ENCODE measurements at places on chromosomes 4 and X.

DNA sequence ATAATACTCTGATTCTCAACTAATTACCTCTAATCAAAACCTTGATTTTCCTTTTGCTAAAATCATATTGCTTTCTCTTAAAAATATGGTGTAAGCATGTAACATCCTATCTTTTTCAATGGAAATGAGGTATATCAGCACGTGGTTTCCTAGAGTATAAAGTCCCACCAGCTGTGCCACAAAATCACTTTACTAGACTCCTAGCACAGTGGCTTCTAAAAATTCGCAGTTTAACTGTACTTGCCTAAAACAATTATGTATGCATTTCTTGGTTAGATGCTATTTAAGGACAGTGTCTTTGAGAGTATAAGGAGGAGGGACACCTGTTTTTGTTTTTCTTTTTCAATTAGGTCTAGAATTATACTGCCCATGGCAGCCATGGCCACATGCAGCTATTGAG is 62.8 kb downstream of the GK start:
- no peak for DNase-seq

- DNase-seq: no peak
These were observed 262.6 kb downstream of the GPC3 start for GRCh38 chrX:133722756-133723155.

DNA sequence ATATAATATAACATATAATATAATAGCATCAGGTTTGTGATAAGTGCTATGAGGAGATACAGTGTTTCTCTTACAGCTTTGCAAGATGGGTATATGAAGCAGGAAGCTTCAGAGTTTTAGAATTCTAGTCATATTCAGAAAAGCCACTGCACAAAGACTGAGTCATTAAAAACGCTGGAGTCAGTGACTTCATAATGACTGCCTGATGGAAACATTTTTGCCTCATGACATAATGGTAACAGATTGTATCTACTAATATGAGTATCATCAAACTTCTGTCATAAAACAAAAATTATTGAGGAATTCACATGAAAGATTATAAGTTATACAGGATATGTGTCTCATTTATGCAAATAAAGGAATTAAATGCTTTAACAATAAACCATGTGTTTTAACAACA is 46.8 kb downstream of the EPHA5 start:
- DNase-seq: peak; percentile 94

DNA sequence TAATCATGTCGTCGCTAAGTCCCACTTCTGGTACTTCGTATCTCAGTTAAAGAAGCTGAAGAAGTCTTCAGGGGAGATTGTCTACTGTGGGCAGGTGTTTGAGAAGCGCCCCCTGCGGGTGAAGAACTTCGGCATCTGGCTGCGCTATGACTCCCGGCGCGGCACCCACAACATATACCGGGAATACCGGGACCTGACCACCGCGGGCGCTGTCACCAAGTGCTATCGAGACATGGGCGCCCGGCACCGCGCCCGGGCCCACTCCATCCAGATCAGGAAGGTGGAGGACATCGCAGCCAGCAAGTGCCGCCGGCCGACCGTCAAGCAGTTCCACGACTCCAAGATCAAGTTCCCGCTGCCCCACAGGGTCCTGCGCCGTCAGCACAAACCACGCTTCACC is 11.3 kb downstream of the PNCK start:
- peak; percentile 22 for DNase-seq

DNA sequence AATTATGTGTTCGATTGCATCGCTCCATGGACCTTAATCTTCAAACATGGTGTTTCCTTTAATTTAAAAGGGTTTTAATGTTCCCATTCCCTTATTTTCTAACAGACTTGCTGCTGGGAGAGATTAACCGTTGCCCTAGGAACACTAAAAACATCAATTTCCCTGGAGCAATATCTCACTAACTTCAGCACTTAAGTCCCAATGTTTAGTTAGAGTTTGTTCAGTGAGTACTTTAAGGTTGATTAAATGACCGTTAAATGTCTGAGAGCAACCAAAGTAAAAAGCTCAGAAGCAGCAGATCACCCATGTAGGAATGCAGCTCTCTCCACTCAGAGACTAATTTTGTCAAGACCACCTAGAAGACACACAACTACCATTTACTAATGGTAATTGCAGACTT is 111.2 kb upstream of the PDE5A start:
- DNase-seq: no peak

DNA sequence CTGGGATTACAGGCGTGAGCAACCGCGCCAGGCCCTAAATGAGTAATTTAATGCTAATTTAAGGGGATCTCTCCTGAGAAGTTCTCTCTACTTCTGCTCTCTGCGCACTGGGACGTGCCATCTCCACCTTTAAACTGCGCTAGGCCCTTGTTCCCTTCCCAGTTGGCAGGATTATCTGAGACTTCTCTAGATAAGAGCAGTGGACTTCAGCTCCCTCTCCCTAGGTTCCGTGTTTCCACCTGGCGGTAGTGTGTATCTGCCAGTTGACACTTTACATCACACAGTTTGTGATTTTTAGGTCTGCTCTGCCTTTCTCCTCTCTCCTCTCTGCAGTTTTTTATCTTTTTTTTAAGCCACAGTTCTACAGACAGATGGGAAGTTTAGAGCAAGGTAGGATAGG is 40.2 kb downstream of the ARHGAP10 start:
- no peak for DNase-seq

- no peak for DNase-seq
These were observed 8.6 kb downstream of the LCORL start for GRCh38 chr4:18012807-18013462.

GRCh38 chrX:154436374-154436982 is 476 bp upstream of the GDI1 start:
- peak; percentile 54 for DNase-seq

DNA sequence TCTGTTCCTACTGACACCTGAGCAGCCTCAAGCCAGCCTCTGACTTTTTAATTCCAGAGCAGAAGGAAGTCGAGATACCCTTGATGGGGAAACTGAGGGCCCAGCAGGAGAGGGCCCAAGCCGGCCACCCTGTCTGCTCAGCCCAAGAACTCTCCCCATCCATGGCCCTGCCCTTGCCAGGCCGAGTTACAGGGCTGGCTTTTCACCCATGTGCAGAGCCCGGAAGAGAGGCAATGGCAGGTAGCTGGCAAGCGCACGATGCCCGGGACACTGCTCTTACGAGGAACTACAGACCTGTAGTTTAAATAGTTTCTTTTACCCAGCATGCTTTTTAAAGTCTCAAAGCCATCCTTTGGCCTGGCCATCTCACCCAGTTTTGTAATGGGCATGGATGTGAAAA is 79.9 kb downstream of the MTMR1 start:
- no peak for DNase-seq

- no peak for DNase-seq
These were observed 2.0 kb downstream of the GAK start for GRCh38 chr4:930028-930551.

GRCh38 chrX:68307769-68308168 is 125.5 kb downstream of the OPHN1 start:
- DNase-seq: peak; percentile 62

DNA sequence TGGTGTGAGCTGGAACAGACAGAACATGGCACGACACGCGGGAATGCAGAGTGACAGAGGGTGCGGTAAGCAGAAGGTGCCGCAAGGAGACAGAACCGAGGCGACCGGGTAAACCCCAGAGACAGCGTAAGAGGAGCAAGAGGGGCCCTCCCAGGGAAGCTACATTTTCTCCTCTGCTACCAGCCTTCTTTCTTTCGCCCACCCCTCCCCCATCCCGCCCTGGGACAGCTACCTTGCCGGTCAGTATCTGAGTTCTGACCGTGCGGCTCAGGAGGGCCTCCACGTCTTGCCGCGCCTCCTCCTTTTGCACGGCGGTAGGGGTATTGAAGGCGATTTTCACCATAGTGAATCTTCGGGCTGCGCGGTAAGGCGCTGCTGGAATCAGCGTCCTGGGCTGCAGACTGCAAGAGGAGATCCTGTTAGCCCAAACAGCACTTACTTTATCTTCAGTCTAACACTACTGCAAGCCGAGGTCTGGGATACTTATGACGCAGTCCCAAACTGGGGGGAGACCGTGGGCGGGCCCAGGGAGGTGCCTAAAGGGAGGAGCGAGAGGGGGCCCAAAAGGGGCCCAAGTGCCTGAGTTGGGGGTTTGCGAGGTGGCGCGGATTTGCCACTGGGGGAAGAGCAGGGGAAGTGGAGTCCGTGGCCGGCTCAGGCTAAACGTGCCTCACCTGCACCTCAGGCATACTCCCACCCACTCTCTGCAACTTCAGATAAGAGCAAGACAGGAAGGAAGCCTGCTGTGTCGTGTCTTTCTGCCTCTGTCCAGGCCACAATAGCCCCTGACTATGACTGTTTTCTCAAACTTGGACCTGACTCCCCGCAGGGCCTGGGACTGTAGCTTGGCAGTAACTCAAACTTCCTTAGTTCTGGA is at the start of gene ITM2A:
Gene ITM2A (minus strand): TSS at position 462 of the 877 bp plus-strand sequence. CDS start 119 bp downstream, at position 343.
- peak; percentile 1 for DNase-seq

DNA sequence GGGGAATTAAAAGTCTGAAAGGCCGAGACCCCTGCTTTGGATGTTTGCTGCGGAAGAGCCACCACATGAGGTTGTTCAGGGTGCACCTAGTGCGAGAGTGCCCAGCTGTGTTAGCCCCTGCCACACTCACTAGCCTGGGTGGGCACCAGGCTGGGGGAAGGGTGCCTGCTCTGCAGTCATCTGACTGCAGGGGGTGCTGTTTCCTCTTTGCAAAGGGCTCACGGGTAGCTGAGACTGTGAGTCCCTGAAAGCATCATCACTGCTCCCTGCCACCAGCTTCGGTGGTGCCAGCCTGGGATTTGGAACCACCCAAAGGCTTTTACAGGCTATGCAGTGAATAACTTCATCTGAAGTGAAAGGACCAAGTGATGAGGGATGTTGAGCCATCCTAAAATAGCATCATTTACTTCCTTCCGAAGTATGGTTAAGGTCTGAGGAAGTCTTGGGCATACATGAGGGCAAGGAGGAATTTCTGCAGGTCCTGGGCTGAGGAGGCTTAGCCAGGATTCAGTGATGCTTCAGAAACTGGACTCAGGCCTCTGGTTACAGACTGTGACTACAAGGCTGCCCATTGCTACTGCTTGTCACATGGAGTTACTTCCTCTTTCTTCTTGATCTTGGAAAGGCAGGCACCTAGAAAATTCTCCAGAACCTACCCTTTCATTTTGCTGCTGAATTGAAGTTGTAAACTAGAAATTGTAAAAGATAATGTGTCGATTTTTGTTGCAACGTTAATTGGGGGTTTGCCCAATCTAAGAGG is 293.2 kb upstream of the PRPS2 start:
- DNase-seq: no peak

DNA sequence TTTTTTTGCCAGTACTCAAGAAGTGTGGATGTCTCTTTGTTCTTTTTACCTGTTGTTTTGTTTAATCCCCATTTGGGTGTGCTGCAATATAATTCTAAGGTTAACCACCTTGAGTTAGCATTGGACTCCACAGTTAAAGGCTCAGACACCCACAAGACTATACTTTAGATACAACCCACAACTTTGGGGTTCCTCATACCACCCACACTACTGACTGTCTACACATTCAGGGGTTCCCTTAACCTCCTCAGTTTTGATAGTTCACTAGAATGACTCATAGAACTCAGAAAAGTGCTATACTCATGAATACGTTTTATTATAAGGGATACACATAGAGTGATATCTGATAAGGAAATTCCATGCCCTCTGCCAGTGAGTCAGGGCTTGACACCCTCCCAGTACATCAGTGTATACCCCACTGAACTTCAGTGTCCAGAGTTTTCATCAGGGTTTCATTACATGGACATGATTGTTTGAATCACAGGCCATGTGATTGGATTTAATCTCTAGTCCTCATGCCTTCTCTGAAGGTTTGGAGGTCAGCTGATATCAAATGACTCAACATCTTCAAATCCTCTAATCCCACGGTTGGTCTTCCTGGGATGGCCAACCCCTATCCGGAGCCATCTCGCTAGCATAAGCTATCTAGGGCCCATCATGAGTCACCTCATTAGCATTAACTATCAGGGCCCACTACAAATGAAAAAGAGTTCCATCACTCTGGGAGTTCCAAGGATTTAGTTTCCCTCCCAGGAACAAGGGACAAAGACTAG is 357.7 kb upstream of the EMCN start:
- peak; percentile 3 for DNase-seq

DNA sequence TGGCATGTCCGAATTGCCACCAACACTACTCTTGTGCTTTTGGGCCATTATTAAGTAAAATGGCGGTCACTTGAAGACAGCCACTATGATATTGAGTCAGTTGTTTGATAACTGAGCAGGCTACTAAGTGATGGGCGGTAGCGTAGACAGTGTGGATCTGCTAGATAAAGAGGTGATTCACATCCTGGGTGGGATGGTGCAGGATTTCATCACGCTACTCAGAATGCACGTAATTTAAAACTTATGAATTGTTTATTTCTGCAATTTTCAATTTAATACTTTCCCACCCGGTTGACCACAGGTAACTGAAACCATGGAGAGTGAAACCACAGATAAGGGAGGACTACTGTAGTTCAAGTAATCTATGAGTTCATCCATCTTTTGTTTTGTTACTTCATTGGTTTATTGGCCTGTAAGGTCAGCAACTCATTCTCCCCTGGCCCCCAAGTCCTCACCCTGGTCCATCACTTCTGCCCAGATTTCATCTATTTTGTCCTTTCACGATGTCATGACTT is 2.9 kb downstream of the ARAF start:
- no peak for DNase-seq

GRCh38 chr4:109610489-109610888 is 50.4 kb downstream of the MCUB start:
- DNase-seq: no peak

DNA sequence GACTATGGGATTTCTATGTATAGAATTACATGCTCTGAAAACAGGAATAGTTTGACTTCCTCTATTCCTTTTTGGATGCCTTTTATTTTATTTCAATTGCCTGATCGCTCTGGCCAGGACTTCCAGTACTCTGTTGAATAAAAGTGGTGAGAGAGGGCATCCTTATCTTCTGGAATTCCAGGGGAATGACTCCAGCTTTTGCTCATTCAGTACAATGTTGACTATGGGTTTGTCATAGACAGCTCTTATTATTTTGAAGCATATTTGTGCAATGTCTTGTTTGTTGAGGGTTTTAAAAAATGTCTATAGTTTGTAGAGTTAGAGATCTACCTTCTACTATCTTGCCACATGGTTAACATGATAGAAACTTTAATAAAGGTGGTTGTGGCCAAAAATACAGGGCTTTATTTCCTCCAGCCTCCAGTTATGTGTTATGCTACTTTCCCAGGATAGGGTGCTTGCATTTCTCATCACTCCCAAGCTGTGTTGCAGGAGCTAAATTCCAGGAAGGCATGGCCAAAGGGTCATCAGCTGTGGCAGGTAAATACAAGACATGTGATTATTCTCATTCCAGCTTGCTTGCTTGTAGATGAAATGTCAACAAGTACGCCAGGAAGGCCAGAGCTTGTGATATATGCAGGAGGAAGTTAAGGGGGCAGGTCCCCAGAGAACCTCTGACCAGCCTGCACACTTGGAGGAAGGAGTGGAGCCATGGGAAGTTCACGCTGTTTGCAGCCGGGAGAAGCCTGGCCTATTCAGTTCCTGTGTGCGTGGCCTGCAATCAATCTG is 142.4 kb upstream of the CPXCR1 start:
- DNase-seq: peak; percentile 9

All from fibroblast of skin of back (primary cell).